Renal pelvis (tissue), 12 donors: ENCODE measurements at places on chromosomes 7 and 10. TPM values are rescaled to one million over a fixed set of nuclear protein-coding genes. Genes with fewer than 3 reads are reported as not detected.

The CD36 gene
- 22.6 TPM for polyA plus RNA-seq

The H2BK1 gene
- not detected for polyA plus RNA-seq

The SYT15B gene
- polyA plus RNA-seq: 2.3 TPM

The SAP25 gene
- 9.6 TPM for polyA plus RNA-seq

The MTPN gene
- polyA plus RNA-seq: 151 TPM

The NXPH1 gene
- not detected for polyA plus RNA-seq

The CCL24 gene
- polyA plus RNA-seq: not detected

The MEIG1 gene
- polyA plus RNA-seq: 1.5 TPM

The IFIT1B gene
- polyA plus RNA-seq: 0.04 TPM

The CDK1 gene
- 67.1 TPM for polyA plus RNA-seq

DNA sequence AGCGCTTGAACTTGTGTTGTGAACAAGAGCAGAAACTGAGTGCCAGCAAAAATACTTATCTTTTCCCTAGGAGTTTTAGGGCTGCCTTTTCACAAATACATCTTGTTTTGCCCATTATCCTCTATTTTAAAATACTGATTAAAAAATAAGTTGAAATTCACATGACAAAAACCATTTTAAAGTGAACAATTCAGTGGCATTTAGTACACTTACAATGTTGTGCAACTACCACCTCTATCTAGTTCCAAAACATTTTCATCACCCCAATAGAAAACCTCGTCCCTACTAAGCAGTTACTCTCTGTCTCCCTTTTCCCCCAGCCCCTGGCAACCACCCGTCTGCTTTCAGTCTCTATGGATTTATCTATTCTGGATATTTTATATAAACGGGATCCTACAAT is 1.4 kb downstream of the WBP1L start:
- no peak for DNase-seq

DNA sequence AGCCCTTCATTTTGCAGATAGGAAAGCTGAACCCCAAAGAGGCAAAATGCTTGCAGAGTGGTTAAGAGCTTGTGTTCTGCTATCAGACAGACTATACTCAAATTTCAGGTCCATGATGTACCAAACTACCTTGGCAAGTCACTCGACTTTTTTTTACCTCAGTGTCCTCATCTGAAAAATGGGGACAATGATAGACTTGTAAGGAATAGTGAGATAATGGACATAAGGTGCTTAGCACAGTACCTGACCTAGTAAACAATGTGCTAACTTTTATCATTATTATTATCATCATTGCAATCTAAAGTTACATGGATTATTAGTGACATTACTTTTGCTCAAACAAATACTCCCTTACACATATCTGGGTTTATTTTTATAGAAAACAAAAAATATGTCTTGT is 79.4 kb upstream of the ARID5B start:
- DNase-seq: no peak

DNA sequence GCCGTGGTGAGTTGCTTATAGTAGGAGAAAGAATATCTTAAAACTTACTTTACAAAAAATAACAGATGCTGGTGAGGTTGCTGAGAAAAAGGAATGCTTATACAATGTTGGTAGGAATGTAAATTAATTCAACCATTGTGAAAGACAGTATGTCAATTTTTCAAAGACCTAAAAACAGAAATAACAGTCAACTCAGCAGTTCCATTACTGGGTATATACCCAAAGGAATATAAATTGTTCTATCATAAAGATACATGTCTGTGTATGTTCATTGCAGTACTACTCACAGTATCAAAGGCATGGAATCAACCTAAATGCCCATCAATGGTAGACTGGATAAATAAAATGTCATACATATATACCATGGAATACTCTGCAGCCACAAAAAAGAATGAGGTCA is 420.4 kb downstream of the AUTS2 start:
- no peak for DNase-seq

DNA sequence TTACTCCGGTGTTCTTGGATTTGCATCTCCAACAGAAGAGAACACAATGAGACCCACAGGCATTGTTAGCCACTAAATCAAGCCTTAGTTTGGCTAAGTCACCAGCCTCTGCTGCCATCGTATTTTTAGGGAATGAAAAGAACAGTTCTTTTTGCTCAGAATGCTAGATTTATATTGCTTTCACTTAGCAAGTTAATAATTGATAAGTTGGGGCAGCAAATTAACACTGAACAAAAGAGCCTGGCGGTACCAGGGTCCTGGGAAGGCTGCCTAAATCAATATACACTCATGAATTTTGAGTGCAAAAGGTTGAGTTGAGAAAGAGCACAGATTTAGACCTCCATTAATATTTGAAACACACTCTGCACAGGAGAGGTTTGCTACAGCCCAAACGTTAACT is 767.7 kb downstream of the TYW1 start:
- no peak for DNase-seq

GRCh38 chr7:157944734-157945291 is 608.0 kb downstream of the DNAJB6 start:
- DNase-seq: no peak

- DNase-seq: no peak
These were observed 183.2 kb downstream of the PRPF18 start for GRCh38 chr10:13769946-13770345.

- DNase-seq: no peak
These were observed 37.8 kb downstream of the RHEB start for GRCh38 chr7:151481650-151482505.

- DNase-seq: no peak
These were observed 102.4 kb downstream of the GATA3 start for GRCh38 chr10:8156918-8157317.

- DNase-seq: no peak
These were observed 578.5 kb downstream of the SH2D4B start for GRCh38 chr10:81116201-81116600.

DNA sequence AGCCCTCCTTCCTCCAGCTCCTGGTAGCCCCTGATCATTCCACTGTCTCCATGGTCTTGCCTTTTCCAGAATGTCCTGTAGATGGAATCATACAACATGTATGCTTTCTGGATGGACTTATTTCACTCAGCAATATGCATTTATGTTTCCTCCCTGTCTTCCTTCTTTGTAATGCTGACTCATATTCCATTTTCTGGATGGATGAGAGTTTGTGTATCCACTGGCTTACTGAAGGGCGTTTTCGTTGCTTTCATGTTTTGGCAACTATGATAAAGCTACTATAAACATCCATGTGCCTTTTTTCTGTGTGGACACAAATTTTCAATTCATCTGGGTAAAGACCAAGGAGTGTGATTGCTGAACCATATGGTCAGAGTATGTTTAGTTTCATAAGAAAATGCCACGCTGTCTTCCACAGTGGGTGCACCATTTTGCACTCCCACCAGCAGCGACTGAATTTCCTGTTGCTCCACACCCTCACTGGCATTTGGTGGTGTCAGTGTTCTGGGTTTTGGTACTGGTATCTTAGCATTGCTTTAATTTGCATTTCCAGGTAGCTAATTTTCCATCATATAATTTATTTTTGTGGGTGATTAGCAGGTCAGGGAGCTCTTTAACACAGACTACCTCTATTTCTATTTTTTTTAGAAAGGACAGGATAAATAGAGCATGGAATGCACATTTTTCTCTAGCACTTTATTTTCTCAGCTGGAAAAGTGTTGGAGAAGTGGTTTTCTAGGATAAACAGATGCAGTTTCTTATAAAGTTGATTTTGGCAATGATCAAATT is 252.2 kb downstream of the WDR37 start:
- DNase-seq: no peak

GRCh38 chr7:100085515-100085914 is 3.3 kb upstream of the COPS6 start:
- no peak for DNase-seq

GRCh38 chr7:134722786-134723322 is 56.6 kb upstream of the CALD1 start:
- no peak for DNase-seq

GRCh38 chr10:108905821-108906220 is 1017.5 kb downstream of the XPNPEP1 start:
- DNase-seq: no peak

DNA sequence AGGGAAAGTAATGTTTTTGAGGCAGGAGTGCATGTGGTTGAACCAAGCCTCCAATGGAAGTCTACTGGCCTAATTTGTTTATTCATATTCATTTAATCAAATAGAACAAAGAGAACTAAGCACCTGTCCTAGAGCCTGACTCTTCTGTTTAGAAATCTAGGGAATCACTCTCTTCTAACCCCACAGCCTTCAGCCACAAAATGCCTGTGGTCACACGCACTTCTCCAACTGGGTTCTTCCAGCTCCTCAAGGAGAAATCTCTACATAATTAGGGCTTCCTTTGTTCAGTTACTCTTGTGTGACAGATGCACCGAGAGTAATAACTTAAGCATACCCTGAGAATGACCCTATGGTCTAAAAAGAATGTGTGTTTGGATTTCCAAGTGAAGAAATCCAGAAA is 133.7 kb upstream of the NAMPT start:
- DNase-seq: no peak

DNA sequence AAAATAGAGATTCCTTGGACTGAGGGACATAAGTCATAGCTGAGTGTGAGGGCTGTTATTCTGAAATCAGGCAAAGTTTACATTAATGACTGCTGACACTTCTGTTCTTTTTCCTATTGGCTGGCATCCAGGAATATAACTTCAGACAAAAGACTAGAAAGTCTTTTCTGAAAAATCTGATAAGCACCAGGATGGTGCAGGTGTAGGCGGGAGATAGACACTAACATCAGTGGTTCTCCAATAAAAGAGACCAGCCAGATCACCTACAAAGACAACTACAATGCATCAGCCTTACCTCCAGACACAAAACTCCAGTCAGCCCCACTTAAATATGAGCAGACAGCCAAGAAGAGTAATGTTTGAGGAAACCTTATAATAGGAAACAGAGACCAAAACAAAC is 168.3 kb upstream of the LRGUK start:
- no peak for DNase-seq

- no peak for DNase-seq
These were observed 212.1 kb downstream of the VTI1A start for GRCh38 chr10:112658900-112659638.

- DNase-seq: no peak
These were observed 14.9 kb downstream of the MAT1A start for GRCh38 chr10:80274396-80275134.

DNA sequence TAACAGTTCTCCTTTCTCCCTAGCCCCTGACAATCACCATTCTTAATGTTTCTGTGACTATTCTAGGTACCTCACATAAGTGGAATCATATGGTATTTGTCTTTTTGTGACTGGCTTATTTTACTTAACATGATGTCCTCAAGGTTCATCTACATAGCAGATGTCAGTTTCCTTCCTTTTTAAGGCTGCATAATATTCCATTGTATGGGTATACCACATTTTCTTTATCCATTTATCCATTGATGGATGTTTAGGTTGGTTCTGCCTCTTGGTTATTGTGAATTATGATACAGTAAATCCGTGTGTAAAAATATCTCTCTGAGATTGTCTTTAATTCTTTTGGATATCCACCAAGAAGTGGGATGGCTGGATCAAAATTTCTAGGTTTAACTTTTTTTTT is 13.2 kb downstream of the BBS9 start:
- no peak for DNase-seq

- no peak for DNase-seq
These were observed 39.0 kb downstream of the POR start for GRCh38 chr7:75953931-75954330.

DNA sequence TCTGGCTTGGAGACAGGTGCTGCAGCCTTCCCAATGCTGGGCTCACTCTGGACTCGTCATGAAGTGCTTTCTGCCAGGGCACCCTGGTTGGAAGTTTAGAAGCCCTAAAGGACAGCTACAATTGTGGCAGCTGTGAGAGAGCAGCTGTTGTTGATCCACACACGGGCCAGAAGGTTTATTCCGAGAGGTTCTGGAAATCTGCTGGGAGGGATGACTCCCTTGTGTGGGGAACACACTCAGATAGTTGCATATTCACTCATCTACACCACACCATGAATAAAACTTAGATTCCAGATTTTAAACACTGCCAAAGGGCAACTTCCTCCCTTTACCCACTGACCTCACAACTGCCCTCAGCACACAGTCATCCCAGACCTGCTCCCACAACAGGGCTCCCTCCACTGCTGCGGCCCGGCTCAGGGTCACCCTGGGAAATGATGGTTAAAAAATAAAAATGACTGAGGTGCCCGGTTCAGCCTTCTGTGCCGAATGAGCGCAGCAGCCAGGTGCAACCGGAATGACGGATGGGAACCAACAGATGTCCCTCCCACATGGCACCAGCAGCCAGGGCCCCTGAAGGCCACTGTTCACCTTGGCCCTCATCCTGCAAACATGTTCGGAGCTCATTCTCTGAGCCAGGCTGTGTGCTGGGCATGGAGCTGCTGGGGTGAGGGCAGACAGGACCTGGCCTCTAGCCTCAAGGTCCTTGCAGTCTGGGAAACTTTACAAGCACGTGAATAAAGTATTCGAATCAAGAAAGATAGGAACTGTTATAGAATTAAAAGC is 40.2 kb downstream of the ASB13 start:
- DNase-seq: no peak

DNA sequence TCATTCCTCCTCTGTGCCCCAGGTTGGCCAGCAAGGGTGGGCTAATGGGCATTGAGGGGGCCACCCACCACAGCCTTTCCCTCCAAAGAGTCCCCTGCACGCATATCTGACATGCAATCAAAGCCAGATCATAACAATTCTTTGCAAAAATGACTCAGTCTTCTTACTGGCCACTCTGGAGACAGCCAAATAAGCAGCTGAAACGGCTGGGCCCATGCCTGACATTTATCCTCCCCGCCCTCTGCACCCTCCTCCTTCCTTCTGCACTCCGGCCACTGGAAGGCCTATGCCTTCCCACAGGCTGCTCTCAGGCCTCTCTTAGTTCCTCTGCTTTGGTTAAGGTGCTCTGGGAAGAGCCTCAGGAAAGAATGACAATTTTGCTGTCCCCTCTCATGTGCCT is 29.2 kb upstream of the NPFFR1 start:
- DNase-seq: no peak

DNA sequence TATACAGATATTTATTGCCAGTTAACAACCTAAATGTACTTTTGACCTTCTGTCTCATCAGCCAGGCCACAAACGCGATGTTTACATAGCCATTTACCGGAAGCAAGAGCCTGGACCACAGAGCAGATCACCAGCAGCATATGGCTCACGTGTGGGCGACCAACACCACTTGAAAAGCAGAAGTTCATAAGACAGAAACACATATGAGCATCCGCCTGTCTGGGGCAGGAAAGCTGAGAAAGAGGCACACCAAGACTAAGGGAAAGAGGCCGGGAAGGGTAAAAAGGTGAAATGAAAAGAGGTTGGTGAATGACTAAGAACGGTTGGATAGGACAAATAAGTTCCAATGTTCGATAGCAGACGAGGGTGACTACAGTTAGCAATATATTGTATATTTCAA is 1.3 kb downstream of the ABCB1 start:
- DNase-seq: no peak

- DNase-seq: peak; percentile 42
These were observed 750 bp downstream of the ZNF398 start for GRCh38 chr7:149147752-149148653.
